ENCODE measurements at places on chromosomes 2 and 18.

GRCh38 chr2:190930411-190930810 is 49.8 kb downstream of the GLS start:
- DNase-seq: no peak

DNA sequence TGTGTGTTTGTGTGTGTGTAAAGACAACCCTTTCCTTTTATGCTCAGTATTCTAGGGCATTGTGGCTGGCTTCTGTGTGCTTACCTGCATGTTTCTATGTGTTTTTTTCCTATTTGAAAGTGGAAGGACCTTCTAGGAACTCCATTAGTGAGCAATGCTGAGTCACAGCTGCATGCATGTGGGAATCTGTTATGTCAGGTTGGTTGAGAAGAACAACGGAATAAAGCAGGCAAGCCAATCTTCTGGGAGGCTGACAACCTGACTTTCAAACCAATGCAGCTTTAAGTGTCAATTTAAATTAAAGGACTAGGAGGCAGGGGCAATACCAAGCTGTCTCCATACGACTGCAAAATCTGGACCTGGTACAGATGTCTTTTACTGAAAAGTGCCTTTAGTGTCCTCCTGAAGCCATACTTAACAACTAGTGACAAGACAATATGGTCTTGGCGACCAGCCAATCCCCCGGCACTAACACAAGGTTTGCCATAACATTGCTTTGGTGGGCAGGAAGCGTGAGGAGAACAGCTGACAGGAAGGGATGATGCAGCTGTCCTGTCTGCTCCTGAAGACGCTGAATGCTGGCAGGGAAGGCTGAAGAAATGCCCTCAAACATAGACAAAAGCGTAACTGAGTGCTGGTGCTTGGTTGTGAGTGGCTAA is 514.7 kb upstream of the CDH7 start:
- no peak for DNase-seq

GRCh38 chr2:239881031-239881471 is 144.1 kb downstream of the NDUFA10 start:
- no peak for DNase-seq

GRCh38 chr2:240918258-240919091 is 12.3 kb downstream of the CROCC2 start:
- no peak for DNase-seq

- DNase-seq: no peak
Measured at GRCh38 chr2:144412709-144413108, 107.2 kb downstream of the ZEB2 start.

- no peak for DNase-seq
Measured at GRCh38 chr2:139492131-139492680, 712.0 kb upstream of the NXPH2 start.

DNA sequence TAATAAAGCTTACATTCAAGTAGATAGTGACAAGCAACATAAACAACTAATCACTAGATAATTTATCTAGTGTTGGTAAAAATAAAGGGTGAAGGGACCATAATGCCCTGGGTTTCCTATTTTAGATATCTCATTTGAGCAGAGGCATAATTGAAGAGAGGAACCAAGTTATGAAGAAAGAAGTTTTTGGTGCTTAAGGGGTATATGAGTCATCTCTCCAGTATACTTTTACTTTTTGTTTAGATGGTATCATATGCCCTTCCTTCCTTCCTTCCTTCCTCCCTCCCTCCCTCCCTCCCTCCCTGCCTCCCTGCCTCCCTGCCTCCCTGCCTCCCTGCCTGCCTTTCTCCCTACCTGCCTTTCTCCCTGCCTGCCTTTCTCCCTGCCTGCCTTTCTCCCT is 1053.5 kb upstream of the CELF4 start:
- DNase-seq: no peak

DNA sequence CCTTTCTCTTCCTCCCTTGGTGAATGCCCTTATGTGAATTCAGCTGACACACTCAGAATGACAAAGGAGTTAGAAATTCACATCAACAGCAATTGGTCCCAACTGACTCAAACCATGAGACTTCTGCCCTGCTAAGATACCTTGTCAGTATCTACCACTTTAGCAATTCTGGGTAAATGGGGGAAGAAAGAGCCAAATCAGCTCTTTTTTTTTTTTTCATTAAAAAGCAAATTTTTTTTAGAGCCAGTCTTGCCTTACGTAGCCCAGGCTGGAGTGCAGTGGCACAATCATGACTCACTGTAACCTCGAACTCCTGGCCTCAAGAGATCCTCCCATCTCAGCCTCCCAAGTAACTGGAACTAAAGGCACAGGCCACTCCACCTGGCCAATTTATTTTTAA is 1.7 kb upstream of the PPP4R1 start:
- DNase-seq: no peak

GRCh38 chr2:177275040-177275742 is 10.7 kb upstream of the NFE2L2 start:
- DNase-seq: no peak

DNA sequence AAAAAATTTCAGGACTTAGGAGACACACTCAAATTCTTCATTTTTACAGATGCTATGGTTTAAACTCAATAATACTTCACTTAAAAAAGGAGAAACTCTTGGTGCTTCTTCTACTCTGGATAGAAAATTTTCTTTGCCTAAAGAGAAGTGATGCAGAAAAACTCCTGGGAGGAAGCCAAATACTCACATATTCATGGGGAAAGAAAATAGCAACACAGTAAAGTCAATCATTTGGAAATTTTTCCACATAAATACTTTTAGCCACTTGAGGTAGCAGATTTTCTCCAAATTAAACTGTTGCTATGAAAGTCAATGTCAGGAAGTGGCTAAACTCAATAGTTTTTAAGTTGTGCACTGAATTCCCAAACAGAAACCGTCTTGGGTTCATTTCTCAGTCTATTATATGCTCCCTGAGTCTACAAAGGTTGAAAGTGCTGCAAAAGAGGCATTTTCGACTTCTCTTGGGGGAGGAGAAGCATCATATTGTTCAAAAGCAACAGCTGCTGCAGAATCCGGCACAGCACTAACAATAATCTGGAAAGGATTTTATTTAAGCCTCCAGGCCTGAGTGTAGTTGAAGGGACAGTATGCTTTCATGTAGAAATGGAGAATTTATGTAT is 81.1 kb downstream of the UPP2 start:
- no peak for DNase-seq

GRCh38 chr2:100993294-100993693 is 8.8 kb upstream of the RPL31 start:
- DNase-seq: no peak

- no peak for DNase-seq
Measured at GRCh38 chr2:113116100-113116958, 11.1 kb upstream of the IL1RN start.

DNA sequence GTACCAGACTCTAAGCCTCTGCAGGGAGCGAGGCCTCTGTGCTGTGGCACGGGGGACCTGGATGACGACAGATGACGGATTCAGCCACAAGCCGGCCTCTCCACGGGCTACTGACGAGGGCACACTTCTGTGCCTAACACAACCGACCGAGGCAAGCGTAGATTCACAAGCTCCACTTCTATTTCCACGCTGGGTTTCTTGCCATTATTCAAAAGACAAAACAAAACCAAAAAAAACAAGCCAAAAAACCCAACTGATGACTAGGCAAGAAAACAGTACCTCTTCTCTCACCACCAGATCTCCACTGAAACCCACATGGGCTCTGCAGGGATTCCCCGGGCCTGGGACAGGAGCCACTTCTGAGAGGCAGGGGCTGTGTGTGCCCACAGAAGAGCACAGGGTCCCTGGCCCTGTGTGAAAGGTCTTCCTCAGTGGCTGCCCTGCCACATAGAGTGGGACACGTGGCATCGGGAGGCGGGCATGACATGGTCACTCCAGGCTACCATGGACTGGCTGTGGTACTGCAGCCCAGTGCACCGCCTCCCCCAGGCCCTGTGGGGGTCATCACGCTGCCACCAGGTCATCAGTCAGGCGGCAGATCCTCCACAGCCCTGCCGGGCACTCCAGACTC is 254.7 kb downstream of the HDAC4 start:
- no peak for DNase-seq

- DNase-seq: no peak
Measured at GRCh38 chr2:12934146-12934756, 217.5 kb downstream of the TRIB2 start.

DNA sequence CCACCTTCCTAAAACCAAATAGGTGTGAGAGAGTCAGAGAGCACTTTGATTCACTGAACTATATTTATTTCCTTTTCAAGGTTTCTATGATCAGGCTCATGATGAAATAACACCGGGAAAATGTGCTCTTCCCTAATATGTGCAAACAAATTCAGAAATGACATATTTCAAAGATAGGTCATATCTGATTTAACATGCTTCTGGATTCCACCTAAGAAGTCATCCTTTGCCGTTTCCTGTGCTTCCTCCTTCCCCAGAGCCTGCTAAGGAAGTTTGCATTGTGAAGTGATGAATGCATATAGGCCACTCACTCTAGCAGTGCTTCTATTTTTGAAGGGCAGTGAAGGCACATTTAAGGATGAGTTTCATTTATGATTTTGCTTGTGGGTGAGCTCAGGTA is 327.6 kb downstream of the TDRD15 start:
- DNase-seq: no peak

DNA sequence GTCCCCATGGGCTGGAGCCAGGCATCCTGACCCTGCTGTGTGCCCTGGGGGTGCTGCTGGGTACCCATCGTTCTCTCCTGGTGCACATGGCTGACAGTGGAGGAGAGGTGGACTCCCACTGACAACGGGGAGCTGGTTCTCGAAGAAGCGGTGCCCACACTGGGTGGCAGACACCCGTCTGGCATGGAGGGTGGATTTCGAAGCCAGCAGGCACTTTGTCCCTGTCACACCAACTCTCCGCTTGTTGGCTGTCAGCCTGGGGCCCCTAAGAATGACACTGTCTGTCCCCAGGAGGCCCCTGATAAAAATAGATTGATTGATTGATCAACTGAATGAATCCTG is 55.4 kb downstream of the RTP5 start:
- no peak for DNase-seq

- no peak for DNase-seq
Measured at GRCh38 chr2:11777066-11777782, 30.8 kb downstream of the LPIN1 start.

- DNase-seq: no peak
Measured at GRCh38 chr18:54950221-54950620, 9.0 kb downstream of the CCDC68 start.

Measured in T-helper 22 cell (primary cell).